ENCODE measurements at places on chromosomes 11 and 22.

DNA sequence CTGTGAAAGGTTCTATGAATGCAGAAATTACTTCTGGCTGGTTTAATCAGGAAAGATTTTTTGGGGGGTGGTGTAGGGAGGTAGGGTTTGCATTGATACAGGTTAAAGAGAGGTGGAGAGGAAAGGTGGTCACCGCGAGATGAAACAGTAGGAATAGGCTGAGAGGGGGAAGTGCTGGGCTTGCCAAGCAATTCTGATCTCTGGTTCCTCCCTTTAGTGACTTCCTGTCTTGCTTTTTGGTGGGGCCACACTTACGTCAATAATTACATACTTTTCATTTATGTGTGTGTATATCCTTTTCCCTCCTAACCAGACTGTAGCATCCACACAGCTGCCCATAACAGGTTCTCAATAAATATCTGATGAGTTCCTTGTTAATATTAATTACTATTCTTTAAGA, 120.0 kb downstream of the CTNND1 start:
- DNase-seq: no peak

DNA sequence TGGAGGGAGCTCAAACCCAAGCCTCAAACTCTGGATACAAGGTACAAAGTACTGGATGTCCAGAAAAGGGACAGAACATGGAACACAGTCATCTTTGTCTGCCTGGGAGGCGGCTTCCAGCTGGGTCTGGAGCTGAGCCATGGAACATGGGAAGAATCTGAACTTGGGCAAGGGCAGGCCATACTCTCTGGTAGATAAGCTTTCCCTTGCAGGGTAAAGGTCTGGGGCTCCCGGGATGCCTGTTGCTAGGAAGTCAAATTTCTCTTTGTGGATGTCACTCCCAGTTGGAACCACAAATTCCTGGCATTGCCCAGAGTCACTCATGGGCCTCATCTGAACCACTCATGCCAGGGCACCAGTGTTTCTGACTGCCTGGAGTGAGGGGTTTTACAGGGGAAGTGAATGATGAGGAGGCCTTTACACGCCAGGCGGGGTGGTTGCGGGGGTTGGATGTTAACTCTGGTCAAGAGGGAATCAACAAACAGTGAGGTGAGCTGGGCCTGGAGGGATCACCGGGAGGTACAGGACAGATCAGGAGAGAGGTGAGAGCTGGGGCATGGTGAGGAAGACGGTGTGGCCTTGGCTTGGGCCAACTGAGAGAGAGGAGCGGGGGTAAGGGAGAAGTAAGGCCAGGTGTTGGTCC, 5.7 kb downstream of the FTH1 start:
- DNase-seq: no peak

DNA sequence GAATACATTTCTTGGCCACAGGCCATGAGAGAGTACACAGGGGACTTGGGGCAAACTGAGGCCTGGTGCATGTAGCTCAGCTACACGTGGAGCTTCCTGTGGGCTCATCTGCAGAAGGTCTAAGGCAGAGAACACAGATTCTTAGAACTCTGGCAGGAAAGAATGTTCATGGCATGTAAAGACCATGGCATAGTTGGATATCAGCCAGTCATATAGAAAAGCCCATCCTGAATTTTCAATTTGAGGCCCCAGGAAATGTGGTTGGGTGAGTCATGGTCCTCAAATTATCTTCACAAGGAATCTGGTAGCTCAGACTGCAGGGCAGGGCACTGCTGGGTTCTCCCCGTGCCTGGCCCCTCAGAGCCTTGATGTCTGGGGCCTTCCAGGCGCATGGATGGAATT, 13.7 kb upstream of the ST3GAL4 start:
- no peak for DNase-seq

DNA sequence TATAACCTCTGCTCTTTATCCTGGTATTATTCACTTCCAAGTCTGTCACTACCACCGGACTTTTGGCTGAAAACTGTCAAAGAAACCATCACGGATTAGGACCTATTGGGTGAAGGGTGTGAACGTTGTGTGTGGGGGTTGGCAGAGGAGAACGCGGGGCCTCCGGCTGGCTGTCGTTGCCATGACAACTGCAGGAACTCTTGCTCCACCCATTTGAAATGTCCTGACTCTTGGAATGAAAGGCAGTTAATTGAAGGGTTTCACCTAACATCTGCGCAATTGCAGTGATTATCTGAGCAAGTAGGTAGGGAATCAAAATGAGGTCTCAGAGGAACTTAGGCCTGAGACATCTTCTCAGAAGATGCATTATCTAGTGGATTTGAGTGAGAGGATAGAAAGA, 60.9 kb upstream of the CLMP start:
- no peak for DNase-seq

- DNase-seq: no peak
Observed at GRCh38 chr11:134330611-134331353, 1.0 kb upstream of the GLB1L2 start.

GRCh38 chr11:118533769-118534729, 3.1 kb downstream of the TMEM25 start:
- no peak for DNase-seq

GRCh38 chr11:62805961-62806441, 761 bp upstream of the NXF1 start:
- no peak for DNase-seq

DNA sequence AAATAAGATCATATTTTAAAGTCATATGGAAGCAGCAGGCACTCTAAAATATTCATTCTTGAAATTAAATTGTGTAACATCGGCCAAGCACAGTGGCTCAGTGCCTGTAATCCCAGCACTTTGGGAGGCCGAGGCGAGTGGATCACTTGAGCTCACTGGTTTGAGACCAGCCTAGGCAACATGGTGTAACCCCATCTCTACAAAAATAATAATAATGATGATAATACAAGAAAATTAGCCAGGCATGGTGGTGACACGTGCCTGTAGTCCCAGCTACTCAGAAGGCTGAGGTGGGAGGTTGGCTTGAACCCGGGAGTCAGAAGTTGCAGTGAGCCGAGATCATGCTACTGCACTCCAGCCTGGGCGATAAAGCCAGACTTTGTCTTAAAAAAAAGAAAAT, 77.4 kb downstream of the TRIM29 start:
- no peak for DNase-seq
